ENCODE measurements at places on chromosomes 3 and 15.

- DNase-seq: no peak
Observed at GRCh38 chr15:61116825-61117224, 112.3 kb downstream of the RORA start.

DNA sequence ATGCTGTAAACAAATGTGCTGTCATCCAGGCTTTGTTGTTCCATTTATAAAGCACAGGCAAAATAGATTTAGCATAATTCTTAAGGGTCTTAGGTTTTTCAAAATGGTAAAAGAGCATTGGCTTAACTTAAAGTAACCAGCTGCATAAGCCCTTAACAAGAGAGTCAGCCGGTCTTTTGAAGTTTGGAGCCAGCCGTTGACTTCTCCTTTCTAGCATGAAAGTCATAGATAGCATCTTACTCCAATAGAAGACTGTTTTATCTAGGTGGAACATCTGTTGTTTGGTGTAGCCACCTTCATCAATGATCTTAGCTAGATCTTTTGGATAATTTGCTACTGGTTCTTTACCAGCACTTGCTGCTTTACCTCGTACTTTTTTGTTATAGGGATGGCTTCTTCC is 297.5 kb upstream of the DCBLD2 start:
- DNase-seq: no peak

DNA sequence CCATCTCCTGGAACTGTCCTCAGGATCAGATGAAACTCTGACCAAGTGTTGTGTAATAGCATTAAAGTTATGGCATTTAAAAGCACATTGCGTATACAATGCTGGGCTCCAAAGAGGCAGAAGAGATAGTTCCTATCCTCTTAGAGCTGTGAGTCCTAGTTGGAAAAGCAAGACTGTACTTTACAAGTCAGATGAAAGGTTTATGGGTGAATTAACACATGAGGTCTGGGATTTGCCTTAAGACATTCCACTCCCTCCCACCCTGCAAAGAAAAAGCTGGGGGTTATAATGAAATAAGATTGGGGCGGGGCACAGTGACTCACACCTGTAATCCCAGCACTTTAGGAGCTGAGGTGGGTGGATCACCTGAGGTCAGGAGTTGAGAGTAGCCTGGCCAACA is 35.6 kb downstream of the SNAPC5 start:
- no peak for DNase-seq

DNA sequence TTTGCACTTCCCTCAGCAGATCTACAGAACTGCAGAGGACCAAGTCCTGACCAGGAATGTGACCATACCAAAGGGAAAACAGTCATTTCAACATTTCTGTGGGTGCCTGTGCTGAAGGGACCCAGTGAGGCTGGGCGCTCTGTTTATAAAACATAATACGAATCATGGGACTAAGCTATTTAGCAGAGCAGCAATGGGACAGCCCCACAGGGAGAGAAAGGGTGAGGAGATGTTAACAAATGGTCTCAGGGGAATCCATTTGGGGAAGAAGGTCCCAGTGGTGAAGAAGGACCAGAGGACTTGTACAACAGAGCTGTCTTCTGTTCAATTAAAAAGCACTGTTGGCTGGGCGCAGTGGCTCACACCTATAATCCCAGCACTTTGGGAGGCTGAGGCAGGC is 1025.4 kb downstream of the FHIT start:
- DNase-seq: peak; percentile 5

- DNase-seq: no peak
Observed at GRCh38 chr3:145767909-145768308, 393.1 kb downstream of the PLOD2 start.

- DNase-seq: no peak
Observed at GRCh38 chr3:107684431-107684925, 161.7 kb downstream of the BBX start.

- no peak for DNase-seq
Observed at GRCh38 chr3:15651396-15651795, 49.9 kb downstream of the BTD start.

- DNase-seq: no peak
Observed at GRCh38 chr15:66851311-66852063, 149.5 kb downstream of the SMAD6 start.

DNA sequence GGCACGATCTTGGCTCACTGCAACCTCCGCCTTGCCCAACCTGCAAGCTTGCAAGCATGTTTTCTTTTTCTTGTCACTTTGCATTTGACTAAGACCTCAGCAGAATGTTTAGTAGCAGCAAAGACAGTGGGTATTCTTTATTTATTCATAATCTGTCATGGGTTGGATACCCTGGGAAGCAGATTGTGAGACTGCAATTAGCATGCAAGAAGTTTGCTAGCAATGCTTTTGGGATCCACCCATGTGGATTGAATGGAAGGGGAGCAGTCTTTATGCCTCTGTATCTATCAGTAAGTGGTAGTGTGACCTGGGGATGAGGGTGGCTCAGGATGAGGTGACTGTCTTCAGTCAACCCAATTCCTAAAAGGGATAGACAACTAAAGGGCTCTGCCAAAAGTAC is 166.7 kb downstream of the RAP2B start:
- DNase-seq: no peak

- DNase-seq: no peak
Observed at GRCh38 chr3:101531473-101532086, 18.6 kb upstream of the SENP7 start.

DNA sequence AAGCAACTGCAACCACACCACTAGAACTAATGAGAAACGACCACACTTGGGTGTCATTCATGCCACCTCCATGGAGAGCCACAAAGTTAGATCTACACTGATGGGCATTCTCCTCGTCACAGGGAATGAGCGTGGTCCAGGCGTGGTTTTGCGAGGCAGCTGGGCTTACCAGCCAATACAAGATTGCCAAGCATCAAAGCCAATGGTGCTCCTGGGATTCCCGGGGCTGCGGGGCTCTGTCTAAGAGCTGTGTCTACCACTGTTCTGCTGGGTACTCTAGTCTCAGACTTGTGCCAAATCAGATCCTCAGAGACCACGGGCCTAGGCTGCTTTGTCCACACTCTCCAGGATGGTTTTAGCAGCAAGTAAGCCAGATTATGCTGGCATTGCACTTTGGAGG is 43.8 kb downstream of the RAB6B start:
- no peak for DNase-seq

- DNase-seq: peak; percentile 24
Observed at GRCh38 chr3:30353711-30354467, 252.5 kb upstream of the TGFBR2 start.

- no peak for DNase-seq
Observed at GRCh38 chr3:133775309-133775708, 29.1 kb downstream of the TF start.

DNA sequence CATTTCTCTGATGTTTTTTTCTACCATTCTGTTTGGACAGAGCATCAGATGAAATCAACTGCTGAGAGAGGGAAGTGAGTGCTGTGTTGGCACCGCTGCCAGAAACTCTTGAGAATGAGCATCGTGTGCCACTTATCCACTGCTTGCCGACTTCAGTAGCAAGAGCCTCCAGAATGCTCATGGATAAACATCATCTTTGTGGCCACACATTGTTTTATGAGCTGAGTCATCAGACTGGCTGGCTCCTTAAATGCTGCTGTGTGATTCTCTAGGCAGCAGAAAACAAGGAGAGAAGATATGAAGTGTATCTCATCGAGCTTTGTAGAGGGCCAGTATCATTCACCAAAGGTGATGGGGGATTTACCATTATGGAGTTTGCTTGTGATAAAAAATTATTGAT is 3.4 kb upstream of the DOCK3 start:
- DNase-seq: no peak

DNA sequence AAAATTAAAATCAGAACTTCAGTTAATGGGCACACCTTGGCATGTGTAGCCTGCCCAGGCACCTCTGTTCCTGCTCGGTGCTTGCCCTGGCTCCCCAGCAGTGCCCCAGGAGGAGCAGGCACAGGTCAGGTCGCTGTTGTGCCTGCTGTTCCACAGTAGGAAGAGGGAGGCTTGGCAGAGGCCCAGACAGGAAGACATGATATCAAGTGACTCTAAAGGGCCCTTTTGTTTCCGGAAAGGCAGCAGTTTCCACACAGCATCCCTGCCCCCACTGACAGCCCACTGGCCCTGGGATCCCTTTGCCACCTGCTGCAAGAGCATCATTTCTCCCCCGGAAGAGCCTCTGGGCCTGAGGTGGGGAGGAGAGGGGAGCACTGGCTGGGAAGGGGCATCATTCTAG is 40.5 kb upstream of the HES1 start:
- DNase-seq: no peak

- peak; percentile 57 for DNase-seq
Observed at GRCh38 chr3:49415931-49416601, 3.8 kb downstream of the TCTA start.

DNA sequence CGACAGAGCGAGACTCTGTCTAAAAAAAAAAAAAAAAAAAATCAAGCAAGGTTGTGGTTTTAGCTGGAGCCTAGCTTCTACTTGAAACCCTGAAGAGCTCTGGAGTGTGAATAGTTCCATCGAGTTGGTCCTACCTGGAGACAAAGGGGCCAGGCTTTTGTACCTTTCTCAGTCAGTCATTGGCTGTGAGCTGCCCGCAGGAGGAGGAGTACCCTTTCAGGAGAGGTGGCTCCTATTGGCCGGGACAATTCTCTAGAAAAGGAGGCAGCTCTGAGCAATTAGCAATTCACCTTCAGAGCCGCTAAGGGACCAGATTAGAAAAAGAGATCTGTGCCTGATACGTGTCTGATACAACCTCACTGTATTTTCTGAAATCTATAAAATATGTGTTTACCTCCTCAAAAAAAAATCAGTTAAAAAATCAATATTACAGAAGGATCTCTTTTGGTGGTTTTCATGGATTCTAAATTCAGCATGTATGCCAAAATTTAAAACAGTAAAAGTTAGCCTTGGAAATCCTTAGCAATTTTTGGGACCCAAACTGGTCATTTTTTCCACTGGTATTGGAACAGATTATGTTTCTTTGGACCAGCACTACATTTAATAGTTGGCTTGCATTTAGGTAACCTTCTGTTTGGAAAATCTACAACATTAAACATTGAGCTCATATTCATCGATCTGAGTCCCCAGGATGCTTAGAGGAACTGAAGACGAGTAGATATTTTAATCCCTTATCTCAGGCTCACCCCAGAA is 29.7 kb upstream of the PDCD6IP start:
- no peak for DNase-seq

DNA sequence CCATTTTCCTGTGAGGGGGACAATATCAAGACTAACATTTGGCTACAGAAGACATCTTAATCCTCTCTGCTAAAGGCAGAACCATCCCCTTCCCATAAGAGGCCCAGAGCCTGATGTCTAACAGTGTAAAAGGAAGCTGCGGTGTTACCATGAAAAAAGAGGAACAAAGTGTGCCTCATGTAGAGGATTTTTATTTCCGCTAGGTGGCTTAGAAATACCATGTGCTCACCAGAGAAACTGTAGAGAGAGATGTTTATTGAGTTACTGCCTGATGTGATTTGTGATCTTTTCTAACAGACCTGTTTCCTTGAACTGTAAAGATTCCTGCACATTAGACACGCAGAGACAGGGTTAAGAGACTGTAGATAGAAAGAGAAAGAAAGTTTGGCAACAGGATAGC is 22.0 kb downstream of the OR5H15 start:
- DNase-seq: peak; percentile 53

GRCh38 chr3:128336337-128337156 is 130.1 kb downstream of the DNAJB8 start:
- no peak for DNase-seq

DNA sequence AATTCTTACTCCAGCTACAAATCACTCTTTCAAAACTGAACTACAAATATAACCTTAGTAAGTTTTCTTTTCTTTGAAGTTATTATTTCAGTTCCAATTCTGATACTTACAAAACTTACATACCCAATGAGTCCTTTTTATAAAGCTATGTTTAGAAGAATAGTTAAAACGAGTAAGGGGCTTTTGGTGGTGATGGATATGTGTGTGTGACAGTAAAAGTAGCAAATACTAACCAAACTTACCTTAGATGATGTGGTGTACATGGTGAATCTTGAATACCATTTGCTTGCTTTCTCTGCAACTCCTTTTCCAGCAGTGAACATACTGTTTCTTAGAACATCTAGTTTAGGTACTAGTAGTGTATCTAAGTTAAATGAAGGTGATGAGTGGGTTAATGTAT is 68.4 kb downstream of the SLC24A1 start:
- DNase-seq: no peak

DNA sequence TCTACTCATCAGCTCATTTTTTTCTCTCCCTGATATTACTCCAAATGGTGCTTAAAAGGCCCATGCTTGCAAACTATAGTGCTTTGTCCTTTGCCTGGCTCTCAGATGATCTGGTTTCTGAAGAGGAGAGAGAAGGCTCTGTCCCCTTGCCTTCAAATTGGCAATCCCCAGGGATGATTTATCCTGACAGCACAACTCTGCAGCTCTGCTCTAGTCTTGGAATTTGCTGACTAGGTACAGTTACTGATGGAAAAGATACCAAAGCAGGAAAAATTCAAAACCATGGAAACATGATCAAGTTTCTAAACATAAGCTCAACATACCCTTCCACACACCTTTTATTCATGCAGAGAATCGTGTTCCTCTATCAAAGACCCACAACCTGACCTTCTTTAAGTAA is 106.7 kb upstream of the CADPS start:
- no peak for DNase-seq

- no peak for DNase-seq
Observed at GRCh38 chr3:188876370-188876769, 295.4 kb upstream of the TPRG1 start.

GRCh38 chr3:56880720-56881575 is 79.2 kb upstream of the ARHGEF3 start:
- no peak for DNase-seq

DNA sequence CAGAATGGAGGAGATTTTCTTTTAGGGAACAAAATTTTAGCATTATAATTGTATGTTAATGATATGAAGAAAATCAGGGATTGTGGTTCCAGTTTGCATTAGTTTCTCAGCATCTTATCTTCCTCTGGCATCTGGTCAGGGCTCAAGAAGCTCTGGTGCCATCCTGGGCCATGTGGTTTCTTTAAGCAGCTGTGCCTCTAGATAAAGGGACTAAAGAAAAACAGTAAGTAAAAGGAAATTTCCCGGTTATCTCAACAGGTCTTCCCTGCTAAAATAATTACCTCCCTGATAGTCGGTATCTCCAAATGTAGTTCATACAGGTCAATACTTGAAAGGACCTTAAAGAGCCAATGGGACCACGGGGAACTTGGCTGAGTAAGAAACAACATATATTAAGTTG is 375.1 kb upstream of the RBMS3 start:
- no peak for DNase-seq

GRCh38 chr3:18119866-18120265 is 305.3 kb downstream of the SATB1 start:
- no peak for DNase-seq
